ENCODE measurements at places on chromosomes 11 and 22.
A peak's percentile ranks its signal among the peaks of the same experiment; 100 is the strongest.

DNA sequence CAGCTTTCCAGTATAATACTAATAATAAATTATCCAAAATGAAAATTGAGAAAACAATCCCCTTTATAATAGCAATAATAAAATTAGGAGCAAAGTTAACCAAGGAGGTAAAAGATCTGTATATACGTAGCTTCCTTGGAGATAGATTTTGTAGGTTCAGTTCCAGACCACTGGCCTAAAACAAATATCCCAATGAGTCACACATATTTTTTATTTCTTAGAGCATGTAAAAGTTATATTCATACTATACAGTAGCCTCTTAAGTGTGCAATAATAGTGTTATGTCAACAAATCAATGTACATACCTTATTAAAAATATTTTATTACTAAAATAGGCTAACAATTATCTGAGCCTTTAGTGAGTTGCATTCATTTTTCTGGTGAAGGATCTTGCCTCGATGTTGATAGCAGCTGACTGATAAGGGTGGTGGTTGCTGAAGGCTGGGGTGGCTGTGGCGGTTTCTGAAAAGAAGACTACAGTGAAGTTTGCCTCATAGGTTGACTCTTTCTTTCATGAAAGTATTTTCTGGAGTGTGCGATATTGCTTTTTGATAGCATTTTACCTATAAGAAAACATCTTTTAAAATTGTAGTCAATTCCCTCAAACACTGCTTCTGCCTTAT, 178.5 kb downstream of the ARHGAP42 start:
- no peak for DNase-seq

- DNase-seq, result no peak
Observed at GRCh38 chr11:69985641-69986439, 92.3 kb upstream of the ANO1 start.

DNA sequence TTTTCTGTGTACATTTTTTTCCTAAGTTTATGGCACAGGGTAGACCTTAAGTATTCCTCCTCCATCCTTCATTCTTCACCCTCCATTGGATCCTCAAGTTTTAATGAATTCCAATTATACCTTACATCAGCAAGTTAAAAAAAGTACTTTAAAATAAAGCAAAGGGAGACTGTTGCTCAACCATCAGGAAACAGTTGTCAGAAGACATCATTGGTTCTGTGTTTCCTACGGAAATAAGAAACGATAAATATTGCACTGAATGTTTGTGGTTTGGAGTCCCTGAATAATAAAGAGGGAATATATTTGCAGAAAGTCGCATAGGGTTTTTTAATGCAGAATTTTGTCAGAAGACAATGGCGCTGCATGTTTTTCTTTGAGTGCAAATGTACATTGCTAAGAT, 28.1 kb upstream of the LDHA start:
- DNase-seq, result no peak

- DNase-seq, result no peak
Observed at GRCh38 chr22:41620589-41621098, at the start of gene DESI1. Gene DESI1 (minus strand): TSS chr22:41621043. CDS start chr22:41620839, 204 bp downstream.

GRCh38 chr11:62671608-62672389, at the start of the genes LBHD1 and UQCC3:
Gene LBHD1 (minus strand): TSS chr11:62672267. CDS start chr11:62670031, 2,236 bp downstream.
Gene UQCC3 (plus strand): TSS chr11:62671673. CDS start chr11:62671746, 73 bp downstream.
- peak; percentile 88 for DNase-seq

DNA sequence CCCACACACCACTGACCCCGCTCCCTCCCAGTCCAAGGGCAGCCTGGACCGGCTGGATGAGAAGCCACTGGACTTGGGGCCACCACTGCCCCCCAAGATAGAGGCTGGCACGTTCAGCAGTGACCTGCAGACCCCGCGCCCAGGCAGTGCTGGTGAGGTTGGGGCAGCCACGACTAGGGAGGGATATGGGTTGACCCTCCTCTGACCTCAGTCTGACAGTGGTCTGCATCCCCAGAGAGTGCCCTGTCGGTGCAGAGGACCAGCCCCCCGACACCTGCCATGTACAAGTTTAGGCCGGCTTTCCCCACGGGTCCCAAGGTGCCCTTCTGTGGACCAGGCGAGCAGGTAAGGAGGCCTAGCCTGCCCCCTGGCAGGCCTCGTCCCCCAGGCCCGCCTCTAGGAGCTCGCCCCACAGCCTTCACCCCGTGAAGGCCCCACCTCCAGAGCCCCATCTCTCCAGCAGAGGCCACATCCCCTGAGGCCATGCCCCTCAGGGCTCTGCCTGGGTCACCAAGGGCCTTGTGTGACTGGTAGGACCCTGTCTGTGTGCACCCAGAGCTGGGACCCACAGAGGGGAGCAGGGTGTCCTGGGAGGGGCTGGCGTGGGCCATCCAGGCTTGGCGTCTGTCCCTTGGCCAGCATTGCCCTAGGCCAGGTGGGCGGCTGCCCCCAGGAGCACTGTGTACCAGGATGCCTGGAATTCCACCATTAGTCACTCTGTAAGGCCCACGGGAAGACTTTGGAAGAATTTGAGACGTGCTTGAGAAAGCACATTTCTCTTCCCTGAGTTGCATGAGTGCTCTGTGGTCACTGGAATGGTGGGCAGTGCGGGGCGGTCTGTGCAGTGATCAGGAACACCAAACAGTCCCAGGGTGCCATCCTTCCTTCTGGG, 9.4 kb downstream of the CCDC188 start:
- DNase-seq, result no peak

GRCh38 chr11:12079726-12080556, 30.4 kb upstream of the MICAL2 start:
- peak; percentile 34 for DNase-seq

DNA sequence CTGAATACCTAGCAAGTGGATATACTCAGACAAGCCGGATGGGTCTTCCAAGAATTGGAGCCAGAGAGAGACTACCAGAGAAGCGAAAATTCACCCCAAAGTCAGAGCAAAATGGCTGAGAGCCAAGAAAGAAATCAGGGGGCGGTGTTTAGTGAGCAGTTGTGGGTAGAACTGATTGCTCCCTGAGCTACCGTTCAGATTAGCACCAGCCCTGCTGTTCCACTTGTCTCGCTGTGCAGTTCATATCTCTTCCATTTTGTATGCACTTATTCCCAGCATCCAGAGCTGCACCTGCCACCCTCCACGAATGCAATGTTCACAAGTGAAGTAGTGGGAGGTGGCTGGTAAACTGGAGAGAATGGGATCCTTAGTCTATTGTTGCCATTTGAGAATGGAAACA, 25.5 kb downstream of the DRD2 start:
- peak; percentile 53 for DNase-seq

GRCh38 chr11:104898685-104899013, 389 bp upstream of the CASP12 start:
- no peak for DNase-seq

GRCh38 chr11:94032066-94032465, 10.9 kb downstream of the HEPHL1 start:
- DNase-seq, result no peak

- no peak for DNase-seq
Observed at GRCh38 chr22:47210686-47211085, 448.2 kb downstream of the TBC1D22A start.

DNA sequence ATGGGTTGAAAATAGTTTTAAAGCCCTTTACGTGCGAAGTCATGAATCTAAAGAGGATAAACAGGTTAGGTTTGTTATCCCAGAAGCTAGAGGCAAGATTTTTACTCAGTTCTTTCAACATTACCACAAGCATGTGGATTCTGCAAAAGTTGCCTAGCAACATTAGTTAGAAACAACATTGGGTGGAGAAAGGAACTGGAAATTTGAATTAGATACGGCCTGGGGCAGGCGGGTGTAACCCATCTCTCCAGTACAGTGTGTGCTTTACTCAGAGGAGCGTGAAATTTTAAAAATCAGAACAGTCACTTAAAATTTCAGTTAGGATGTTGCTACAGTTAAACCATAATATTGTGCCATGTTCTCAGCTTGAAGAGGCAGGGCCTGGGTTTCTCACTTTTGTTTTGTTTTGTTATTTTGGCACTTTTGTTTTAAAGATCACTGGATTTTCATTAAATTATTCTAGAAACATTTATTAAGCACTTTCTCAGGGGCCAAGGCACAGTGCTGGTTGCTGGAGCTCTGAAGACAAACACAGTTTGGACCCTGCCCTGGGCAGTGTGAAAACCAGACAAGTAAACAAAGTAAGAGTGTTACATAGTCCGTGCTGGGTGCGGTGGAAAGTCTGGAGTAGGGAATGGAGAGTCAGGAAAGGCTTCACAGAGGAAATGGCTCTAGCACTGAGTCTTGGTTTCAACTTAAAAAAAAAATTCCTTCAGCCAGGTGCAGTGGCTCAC, 4.4 kb upstream of the WEE1 start:
- no peak for DNase-seq

DNA sequence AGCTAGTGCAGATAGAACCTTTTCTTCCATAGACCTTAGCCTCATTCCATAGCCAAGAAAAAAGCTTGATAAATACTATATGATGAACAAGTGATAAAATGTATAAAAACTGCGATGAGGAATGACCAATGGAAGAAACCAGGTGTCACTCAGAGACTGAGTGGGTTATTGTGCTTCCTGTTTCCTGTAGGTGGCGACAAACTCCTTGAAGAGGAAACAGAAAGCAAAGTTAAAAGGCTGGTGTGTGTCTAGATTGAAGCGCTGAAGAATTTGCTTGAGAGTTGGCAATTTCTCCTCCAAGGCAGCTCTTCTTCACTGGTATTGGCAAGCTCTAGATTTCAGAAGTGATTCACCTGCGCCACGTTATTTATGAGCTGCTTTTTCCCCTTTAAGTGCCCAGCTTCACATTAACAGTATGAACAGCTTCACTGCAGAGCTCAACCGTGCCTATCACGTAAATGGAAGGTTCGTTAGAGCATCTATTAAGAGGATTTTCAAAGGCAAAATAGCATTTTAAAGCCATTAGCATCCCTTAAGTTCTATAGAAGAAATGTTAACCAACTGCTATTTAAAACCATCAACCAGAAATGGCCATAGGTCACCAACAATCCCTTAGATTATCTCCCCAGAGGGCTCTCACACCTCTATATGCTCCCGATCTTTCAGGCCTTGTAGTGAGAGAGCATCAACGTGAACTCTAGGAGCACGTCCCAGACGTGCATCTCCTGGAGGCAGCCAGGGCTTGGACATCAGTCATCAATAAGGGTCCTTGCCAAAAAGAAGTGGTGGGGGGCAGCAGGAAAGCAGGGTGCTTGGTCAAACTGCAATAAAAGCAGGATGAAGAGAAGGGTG, 179.4 kb downstream of the CADM1 start:
- DNase-seq, result no peak

DNA sequence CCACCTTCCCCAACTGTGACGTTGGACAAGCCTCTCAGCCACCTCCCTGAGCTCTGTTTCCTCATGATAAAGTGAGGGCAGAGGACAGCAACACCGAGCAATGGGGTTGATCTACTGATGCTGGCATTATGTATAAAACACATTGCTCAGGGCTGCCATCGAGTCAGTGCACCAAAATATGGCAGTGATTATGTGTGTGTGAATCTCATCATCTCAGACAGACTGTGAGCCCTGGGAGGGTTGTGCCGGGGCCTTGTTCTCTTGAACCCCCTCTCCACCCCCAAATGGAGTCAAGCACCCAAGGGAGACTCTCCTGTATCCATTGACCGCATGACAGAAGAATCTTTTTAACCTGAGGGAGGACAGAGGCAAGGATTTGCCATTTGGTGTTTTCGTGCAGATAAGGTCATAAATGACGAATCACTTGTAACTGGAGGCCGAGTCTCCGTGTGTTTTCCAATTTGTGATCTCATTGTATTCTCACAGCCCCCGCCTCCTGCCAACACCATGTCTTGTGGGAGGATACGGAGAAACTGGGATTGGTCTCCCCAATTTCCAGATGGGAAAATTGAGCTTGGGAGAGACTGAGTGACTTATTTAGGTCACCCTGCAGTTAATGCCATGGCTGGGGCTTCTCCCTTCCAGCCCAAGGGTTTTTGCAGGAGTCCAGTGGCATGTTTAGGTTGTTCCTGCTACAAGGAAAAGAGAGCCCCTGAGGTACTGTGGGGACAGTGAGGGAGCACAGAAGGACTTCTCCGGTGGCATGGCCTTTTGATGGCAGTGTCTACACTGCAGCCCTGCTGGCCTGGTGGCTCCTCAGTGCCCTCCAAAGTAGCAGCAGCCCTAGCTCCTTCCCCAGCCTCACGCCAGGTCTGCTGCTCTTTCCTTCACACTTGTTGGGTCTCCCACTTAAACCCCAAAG, 52.4 kb downstream of the CHRDL2 start:
- no peak for DNase-seq

DNA sequence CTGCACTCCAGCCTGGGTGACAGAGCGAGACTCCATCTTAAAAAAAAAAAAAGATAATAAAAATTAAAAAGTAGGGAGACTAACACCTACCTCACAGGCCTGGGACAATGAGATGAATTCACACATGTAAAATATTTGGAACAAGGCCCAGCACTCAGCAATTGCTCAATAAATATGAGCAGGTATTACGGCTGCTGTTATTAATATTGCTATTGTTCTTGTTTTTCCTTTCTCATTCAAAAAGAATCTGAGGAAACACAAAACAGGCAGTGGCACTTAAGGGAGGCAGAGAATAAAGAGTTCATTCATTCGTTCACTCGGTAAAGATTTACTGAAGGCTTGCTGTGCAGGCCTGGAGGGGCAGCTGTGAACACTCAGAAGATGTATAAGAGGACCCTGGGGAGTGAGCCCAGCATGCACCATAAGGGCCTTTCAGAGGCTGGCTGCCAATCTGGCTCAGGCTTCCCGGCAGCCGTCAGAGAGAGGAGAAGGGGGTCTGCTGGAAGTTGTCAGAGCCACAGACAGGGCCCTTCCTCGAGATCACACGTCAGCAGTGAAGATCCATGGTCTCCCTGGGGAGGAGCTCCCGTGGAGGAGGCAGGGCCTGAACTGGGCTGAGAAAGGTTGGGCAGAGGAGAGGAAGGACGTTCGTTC, 51.6 kb upstream of the TCF20 start:
- DNase-seq, result no peak

DNA sequence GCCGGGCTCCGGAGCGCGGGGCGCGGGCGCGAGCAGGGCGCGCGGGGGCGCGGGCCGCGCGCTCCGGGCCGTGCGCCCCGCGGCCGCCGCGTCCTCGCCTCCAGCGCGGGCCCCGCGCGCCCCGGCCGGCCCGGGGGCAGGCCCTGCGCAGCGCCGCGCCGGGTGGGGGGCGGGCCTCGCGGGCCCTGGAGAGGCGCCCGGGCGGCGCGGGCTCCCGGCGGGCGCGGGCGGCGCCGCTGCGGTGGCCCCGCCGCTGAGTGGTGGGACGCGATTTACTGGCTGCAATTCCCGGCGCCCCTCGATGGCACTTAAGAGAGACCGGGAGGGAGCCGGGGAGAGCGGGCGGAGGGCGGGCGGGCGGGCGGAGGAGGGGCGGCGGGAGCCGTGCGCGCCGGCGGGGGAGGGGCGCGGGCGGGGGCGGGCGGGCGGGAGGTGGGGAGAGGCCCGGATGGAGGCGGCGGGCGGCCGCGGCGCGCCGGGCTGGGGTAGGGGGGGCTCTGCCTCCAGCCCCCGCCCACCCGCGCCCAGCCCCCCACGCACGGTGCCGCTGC, 73.2 kb upstream of the TCF20 start:
- DNase-seq, result no peak

- peak; percentile 73 for DNase-seq
Observed at GRCh38 chr11:73140213-73141030, 1.7 kb downstream of the FCHSD2 start.
